T-helper 2 cell treated with Interferon-gamma antibody and Interleukin-4, amounts not matched to agents 5 μg/mL and 100 μg/mL, for 36 hours (primary cell): ENCODE measurements at places on chromosomes 5 and 9.
A peak's percentile ranks its signal among the peaks of the same experiment; 100 is the strongest.

DNA sequence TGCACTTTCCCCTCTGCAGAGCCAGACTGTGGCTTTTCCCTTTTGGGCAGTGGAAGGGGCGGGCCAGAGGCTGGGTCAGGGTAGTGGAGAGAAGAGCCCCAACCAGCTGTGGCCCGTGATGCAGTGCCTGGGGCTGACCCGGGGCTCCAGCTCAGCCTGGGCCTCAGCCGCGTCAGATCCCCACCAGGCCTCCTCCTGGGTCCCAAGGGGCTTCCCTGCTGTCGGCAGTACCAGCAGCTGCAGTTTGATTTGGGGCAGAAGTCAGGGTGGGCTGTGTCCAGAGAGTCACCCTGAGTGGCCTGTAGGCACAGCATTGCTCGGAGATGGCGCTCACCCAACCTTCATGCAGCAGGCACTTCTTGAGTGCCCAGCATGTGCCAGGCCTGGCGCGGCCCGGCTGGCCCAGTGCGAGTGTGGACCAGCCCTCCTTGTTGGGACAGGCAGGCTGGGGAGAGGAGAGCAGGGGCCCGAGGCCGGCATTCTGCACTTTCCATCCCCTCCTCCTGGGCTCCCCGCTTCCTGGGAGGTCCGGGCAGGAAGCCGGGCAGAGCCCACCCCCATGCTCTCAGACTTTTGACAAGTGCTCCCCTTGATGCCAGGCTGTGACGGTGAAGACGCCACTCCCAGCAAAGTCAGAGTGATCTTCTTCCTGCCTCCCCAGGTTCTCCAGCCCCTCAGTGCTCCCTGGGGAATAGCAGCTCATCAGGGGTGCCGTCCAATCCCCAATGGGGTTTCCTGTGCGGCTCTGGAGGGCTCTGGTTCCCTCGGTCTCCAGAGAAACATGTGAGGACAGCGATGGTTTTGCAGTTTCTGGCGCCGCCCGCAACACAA, 88.3 kb upstream of the COL5A1 start:
- no peak for DNase-seq

DNA sequence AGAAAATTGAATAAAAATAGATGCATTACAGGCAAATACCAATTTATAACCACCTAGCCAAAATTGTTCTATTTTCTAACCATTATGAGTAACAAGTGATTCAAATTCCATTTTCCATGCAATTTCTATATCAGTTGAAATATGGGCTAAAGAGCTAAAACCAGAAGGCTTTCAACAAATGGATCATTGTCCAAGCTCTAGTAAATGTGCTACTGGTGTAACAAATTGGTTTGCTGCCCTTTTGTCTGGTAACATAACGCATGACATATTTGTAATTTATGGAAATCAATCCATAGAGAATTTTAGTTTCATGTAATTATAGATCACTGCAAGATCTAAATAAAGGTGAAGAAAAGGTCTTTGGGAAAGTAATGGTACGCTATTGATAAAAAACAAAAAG, 708.0 kb upstream of the GRAMD2B start:
- DNase-seq = no peak

GRCh38 chr9:120571443-120572257, 8.3 kb downstream of the CDK5RAP2 start:
- DNase-seq = no peak

DNA sequence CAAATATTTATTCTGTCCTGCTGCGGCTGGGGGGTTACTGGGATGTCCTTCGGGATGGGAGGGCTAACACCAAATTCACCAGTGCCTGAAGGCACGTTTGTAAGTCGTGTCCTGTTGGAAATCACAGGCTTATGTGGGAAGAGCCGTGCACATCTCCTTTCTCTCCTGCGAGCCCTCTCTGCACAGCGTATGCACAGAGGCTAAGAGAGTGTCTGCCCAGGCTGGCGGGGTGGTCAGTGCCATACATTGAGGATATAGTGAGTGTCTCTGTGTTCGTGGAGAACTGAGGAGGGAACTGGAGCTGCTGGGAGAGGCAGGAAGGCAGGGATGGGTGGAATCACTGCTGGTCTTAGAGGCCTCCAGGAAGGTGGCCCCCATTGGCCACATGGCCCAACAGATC, 110.1 kb downstream of the WNK2 start:
- no peak for DNase-seq

GRCh38 chr5:154117930-154118329, 72.6 kb upstream of the GALNT10 start:
- no peak for DNase-seq

DNA sequence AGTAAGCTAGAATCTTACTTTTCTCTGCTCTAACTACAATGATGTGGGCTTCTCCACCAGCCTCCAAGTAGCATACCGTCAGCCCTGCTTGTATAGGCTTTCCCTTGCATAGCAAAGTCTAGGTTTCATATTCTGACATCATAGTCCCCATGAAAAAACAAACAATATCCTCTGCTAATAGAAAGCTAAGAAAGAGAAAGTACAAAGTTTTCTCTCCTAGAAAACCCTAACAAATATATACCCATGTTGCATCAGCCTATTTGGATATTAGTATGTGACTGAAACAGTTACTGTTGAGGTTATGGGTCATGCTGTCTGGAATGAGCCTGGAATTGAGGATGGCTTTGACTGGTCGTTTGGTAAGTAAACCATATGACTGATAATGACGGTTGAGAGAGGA, 1696.0 kb downstream of the MAT2B start:
- DNase-seq = no peak

GRCh38 chr9:114674798-114675540, 7.0 kb downstream of the TEX48 start:
- no peak for DNase-seq

DNA sequence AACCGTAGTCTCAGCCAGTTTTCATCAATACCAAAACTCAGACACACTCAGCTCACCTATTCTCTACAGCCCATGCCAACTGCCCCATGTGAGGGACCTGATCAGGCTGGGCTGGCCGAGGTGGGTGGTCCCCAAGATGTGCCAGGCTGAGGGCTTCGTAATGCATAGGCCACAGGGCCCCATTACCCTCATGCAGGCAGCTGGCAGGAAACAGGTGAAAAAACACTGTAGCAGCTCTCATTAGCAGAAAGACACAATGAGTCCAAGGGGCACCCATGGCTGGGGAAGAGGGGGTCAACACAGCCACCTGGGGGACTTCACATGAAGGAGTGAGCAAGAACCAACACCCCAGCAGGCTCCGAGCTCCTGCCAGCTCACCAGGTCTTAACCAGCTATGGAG, 8.2 kb downstream of the IPPK start:
- DNase-seq = no peak

DNA sequence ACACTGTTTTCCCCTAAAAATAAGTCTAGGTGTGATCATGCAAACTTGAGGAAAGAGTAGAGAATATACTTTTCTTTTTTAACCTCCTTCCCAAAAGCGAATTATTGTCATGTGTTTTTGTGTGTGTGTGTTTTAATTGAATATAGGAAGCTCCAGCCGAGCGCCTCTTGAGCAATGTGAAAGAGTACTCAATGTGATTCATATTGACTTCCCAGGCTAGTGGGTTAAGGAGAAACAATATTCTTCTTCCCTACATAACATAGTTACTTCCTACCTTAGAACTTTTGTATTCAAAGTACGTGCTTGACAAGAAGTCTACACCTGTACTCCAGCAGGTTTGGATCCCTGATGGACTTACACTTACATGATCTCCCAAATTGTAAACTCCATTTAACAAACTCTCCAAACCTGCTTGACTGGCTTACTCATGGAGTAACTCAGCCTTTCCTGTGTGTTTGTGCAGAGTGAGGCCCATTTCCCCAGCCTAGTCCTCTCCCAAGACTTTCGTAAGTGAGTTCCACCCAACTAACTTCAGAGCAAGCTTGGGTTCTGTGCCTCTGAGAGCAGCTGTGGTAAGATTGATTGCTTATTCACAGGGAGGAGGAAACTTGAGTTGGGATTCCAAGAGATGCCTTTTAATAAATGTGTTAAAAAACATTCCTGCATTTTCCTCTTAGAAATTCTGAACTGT, 9.3 kb downstream of the SLC28A3 start:
- DNase-seq = no peak

GRCh38 chr5:5882706-5883105, 460.2 kb downstream of the ICE1 start:
- DNase-seq = no peak

GRCh38 chr9:75198436-75198835, 110.1 kb downstream of the OSTF1 start:
- DNase-seq = no peak

DNA sequence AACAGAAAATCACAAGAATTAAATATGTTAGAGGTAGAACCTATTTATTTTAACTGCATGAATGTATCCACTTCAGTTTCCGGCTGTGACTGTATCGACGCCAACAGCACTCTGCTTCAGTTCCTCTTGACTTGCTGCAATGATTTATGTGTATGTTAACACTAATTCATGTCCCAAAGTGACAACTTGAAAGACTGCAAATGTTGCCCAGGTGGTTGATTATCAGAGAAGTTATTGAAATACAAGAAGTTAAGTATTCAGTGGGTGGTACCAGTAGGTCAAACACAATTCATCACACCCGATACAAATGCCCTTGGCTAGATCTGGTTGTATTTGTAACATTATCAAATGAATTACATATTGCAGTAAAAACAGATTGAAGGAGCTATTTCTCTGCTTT, 622.7 kb upstream of the CDH18 start:
- DNase-seq = no peak

GRCh38 chr9:116737152-116737546, 50.0 kb downstream of the TRIM32 start:
- peak; percentile 43 for DNase-seq

- no peak for DNase-seq
Measured at GRCh38 chr9:134943836-134944235, 26.1 kb upstream of the FCN1 start.

- DNase-seq = no peak
Measured at GRCh38 chr5:53946405-53947100, 363.8 kb downstream of the ARL15 start.

GRCh38 chr9:114691046-114691955, 9.3 kb upstream of the TEX48 start:
- peak; percentile 88 for DNase-seq

DNA sequence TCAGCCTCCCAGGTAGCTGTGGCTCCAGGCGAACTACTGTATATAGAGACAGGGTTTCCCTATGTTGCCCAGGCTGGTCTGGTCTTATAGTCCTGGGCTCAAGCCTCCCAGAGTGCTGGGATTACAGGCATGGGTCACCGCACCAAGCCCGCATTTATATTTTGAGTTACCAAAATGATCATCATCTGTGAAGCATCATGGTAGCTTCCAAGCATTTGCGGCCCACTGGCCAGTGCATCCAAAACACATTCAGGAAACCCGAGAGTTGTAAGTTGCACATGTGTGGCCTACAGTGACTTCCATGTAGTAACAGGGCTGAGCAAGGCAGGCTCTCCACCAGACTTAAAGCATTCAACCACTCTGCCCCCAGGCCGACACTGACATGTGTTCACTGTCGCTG, 2.3 kb downstream of the BRD3OS start:
- DNase-seq = no peak

DNA sequence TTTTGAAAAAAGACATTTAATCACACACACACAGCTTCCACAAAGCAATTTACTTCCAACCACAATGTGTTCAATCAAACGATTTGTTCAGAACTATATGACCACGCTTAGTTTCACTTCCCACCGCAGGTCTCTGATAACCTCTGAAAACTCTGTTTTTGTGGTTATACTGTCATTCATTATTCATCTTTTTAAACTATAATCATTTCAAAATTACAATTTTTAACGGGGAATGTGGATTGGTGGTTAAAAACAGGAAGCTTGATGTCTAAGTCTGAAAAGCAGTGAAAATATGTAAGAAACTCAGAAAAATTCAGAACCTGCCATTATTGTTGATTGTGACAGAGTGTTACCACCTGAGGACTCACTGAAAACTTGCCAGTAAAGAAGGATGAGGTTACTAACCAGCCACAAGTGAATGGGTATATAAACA, 12.7 kb upstream of the TMEM174 start:
- DNase-seq = peak; percentile 79

DNA sequence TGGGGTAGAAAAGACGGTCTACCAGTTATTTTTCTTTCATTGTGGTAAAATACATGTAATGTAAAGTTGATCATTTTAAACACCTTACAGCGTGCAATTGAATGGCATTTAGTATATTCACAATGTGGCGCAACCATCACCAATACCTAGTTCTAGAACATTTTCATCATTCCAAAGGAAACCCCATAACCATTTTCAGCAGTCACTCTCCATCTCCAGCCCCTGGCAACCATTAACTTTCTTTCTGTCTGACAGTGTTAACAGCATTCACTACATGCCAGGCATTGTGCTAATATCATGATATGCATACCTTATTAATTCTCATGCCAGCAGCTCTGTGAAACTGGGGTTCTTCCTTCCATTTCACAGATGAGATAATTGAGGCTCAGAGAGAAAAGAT, 32.0 kb downstream of the PTGS1 start:
- DNase-seq = no peak

DNA sequence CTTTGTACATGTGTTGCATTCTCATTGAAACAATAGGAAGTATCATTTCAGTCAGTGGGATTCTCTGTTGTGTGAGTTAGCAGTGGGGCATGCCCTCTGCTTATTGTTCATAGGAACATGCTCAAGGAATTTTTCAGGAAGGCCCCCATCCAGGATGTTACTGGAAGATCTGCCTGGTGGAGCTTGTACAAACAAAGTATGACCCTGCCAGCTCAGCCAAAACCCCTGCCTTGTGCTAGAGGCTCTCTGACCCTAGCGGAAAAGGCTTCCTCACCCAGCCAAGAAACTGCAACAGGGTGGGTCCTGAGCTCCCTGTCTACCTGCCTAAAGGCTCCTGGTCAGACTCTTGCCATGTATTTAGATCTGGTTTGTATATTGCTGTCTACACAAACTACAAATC, 43.2 kb downstream of the MRRF start:
- DNase-seq = no peak

DNA sequence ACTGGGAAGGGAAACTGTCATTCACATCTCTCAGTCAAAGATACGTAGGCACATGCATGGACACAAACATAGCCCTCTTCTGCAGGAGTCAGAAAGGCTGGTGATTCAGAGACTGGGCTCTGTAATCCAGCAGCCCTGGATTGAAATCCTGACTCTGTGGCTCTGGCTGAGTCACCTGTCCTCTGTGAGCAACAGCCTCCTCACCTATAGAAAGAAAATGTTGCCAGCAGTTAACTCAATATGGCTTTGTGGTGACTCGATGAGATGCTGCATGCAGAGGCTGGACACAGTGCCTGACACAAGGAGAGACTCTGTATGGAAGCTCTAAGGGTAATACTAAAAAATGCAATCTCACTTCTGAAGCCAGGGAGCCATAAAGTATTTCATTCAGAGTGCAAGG, 23.9 kb upstream of the CDKN2AIPNL start:
- DNase-seq = no peak

- no peak for DNase-seq
Measured at GRCh38 chr9:111099199-111100008, 61.1 kb upstream of the LPAR1 start.

DNA sequence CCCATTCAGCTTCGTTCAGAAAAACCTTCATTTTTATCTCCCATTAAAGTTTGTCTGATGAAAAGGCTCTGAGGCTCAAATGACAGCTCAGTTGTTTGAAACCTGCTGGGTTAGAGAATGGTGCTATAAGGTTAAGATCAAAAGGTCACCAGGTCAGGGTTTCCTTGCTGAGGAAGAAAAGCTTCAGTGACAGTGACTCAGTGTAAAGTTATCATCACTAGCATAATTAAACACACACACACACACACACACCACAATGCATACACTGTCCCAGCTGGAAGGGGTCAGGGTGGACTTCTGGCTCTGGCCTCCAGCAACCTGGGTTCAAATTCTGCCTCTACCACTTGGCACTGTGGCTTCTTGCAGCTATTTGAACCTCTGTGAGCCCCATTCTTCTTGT, 281.1 kb downstream of the DOCK8 start:
- DNase-seq = no peak
